ENCODE measurements at places on chromosomes 1 and 21.
A peak's percentile ranks its signal among the peaks of the same experiment; 100 is the strongest.

DNA sequence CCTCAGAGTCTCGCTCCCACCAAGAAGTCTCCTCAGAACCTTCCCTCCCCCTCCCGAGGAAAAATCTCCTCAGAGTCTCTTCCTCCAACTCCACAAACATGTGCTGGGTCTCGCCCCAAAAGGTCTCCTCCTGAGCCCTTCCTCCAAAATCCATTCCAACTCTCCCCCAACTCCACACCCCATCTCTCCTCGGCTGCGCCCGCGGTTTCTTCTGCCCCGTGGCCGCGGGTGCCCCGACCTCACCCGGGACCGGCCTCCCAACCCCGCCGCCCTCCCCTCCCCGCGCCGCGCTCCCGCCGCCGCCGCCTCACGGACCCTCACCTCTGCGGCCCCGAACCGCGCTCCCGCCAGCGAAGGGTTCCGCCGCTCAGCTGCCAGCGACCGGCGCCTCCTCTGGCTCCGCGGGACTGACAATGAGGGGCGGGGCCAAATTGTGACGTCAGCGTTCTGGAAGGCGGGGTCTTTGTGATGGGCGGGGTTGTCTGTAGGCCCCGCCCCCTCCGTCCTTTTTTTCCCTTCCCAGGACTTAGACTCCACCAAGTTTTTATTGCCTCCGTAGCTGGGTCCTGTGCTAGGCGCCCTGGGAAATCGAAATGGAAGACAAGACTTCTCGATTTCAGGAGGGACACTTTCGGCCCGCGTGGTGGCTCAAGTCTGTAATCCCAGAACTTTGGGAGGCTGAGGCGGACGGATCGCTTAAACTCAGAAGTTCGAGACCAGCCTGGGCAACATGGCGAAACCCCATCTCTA lies at the start of gene LUZP1:
TSS of gene LUZP1 (minus strand) at position 412 of the 750 bp plus-strand sequence.
- peak; percentile 96 for DNase-seq

- no peak for DNase-seq
Observed at GRCh38 chr1:156706657-156707416, 1.5 kb upstream of the CRABP2 start.

DNA sequence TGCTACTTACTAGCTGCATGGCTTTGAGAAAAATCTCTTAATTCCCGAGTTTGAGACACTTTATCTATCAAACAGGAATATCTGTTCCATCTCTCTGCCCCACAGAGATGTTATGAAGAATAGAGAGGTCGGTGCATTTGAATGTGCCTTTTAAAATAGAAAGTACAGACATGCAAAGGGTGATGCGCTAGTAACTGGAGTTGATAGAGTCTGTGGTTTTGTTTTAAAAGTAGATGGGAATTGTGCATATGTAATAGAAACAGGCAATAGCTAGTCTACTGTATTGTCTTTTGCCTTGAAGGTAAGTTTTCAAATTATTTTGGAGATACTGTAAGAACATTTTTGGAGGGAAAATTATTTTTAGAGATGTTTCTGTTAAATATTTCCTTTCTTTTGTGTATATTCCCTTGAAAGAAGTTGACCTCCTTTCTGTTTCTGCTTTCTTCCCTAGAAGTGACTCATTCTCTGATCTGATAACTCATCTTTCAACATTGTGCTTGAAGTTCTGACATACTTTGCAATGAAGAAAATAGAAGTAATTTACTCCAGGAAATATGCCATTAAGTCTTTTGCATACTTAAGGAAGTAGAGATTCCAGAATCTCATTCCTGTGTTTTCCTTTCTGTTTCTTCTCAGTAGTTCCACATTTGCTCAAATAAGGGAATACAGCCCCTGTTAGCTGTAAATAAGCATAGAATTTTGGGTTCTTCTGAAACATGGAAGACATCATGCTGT lies 151.6 kb downstream of the SDCCAG8 start:
- DNase-seq: no peak

- no peak for DNase-seq
Observed at GRCh38 chr1:9768983-9769382, 54.8 kb downstream of the CLSTN1 start.

GRCh38 chr1:53615101-53615500 lies 123.9 kb downstream of the GLIS1 start:
- peak; percentile 45 for DNase-seq

DNA sequence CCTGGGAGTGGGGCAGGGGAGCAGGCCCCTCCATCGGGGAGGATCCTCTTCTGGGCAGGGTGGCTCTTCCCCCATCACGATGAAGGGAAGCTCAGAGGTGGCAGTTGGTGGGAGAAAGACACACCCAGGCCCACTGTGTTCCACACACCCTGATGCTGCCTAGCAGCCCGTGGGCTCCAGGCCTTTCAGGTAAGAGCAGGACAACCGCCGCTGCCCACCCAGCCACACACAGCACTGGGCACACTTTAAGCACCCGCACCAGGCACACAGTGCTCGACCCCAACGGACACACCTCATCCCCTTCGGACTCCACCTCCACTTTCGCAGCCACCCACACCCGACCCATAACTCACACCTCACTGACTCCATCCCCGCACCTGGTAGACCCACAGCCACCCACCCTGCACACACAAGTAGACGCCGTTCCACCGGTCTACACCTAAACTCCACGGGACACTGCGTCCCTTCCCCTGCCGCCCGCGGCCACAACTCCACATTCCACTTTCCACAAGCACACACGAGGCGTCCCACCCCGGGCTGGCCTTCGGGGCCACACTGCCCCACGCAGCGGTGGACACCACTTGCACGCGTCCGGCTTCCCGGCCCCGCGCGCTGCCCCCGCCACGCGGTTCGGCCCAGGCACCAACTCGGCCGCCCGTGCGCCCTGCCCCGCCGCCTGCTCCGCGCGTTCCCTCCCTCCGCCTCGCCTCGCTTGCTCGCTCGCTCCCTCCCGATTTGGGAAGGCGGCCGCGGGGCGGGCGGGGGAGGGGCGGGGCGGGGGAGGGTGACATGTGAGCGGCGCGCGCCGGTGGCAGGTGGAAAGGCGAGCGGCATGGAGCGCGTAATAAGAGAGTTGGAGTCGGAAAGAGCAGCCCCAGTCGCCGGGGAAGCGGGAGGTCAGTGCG lies at the start of gene KCNQ4:
TSS of gene KCNQ4 (plus strand) at position 787 of the 905 bp plus-strand sequence. CDS start 307 bp downstream, outside the sequence.
- DNase-seq: peak; percentile 68

GRCh38 chr1:153919876-153920852 lies 2.6 kb downstream of the GATAD2B start:
- no peak for DNase-seq

DNA sequence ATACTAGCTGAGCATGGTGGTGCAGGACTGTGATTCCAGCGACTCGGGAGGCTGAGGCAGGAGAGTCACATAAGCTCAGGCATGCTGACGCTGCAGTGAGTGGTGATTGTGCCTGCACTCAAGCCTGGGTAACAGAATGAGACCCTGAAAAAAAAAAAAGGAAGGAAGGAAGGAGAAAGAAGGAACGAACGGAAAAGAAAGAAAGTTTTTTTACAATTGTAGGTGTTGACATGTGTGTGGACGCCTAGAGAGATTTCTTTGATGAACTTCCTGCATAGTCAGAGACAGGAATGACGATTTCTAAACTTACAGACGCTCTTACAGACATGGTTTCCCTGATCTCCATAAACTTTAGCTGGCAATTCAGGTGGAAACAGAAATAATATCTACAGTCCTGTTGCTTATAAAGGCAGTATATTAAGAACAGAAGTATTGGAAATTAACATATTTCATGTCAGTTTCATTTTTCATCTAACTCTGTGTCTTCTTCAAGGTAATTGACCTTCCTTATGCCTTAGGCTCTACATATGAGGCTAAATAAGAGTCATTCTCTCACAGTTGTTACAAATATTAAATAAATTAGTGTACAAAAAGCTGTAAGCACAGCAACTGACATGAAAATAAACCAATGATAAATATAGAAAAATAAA lies 4.1 kb downstream of the SAMSN1 start:
- peak; percentile 75 for DNase-seq

- peak; percentile 51 for DNase-seq
Observed at GRCh38 chr1:225449261-225449660, 21.4 kb upstream of the LBR start.

DNA sequence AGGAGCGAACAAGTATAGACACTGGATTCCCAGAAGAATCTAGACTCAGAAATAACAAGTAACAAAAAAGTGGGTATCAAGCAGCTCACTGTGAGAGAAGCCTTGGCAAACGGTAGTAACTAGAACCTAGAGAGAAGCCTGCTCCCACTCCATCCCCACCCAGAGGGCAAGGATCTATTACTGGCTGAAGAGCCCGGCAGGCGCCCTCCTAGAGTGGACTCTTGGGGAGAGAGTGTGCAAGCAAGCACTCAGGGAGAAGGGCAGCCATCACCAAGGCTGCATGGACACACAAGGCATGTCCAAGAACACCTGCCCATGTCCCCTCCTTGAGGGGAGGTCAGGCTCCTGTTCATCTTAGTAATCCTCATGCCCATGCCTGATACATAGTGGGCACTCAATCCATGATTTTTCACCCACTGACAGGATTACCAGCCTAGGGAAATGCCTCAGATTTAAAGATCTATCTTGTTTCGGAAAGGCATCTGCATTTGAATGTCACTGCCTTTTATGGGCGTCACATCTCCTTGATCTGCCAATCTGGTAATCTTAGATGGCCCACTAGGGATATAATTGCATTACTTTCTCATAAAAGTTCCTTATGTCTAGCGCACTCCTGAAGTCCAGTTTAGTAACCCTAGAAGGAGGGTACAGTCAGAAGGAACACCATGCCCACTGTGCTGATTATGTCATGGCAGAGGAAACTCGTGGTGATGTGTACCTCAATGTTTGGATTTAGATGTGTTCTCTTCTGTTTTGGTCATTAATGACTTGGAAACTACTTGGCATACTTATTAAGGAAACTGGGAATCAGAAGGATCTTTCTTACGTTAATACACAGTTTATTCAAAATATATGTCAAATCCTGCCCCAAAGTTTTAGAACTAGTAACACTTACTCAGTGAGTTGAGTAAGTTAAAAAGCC lies 14.4 kb downstream of the CNN3 start:
- no peak for DNase-seq

GRCh38 chr21:37783016-37783415 lies 133.2 kb downstream of the KCNJ6 start:
- DNase-seq: no peak

DNA sequence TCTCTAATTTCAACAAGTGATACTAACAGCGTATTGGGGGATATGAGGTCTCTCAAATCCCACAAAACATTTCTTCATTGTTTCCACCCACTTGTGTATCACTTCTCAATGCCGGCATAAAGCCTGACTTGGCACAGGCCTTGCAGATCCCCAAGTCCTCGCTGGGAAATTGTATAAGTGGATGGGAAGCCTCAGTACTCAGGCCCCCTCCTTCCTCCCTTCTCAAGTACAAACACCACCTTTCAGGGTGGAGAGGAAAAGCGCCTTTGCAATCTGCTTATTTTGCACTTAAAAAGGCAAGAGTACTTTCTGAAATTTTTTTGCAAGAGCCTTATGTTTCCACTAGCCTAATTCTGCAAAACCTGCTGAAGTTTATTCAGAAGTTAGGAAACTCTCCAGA lies 25.8 kb upstream of the KLHDC8A start:
- no peak for DNase-seq

DNA sequence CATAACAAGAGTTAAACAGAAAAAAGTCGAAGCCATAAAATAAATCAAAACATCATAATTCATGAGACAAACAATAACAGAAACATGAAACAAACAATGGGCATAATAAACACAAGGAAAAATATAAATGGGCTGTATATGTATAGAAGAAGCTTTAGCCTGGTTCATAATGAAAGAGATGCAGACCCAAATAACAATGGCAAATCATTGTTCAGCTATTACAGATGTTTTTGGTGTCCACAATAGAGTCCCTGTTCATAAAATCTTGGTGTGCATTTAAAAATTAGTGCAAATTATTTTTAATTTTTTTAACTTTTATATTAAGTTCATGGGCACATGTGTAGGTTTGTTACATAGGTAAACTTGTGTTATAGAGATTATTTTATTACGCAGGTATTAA lies 1185.9 kb upstream of the B3GALT2 start:
- no peak for DNase-seq

GRCh38 chr1:99784809-99785255 lies 18.4 kb upstream of the FRRS1 start:
- DNase-seq: no peak

DNA sequence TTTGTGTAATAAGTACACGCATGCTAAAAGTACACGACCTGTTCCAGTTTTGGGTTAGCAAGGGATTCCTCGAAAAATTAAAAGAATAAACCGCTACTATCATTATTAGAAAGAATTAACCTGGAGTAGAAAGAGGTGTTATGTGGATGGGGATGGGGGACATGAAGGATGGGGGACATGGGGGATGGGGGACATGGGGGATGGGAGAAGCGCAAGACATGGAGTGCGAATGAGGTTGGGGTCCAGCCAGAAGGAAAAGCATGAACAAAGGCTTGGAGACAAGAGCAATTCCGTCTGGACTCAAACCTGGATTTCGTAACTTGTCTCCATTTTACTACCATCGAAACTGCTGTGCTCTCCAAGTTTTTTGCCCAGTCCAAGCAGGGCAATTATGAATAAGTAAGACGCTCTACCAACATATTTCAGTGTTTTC lies 591 bp upstream of the KDM1A start:
- DNase-seq: no peak

DNA sequence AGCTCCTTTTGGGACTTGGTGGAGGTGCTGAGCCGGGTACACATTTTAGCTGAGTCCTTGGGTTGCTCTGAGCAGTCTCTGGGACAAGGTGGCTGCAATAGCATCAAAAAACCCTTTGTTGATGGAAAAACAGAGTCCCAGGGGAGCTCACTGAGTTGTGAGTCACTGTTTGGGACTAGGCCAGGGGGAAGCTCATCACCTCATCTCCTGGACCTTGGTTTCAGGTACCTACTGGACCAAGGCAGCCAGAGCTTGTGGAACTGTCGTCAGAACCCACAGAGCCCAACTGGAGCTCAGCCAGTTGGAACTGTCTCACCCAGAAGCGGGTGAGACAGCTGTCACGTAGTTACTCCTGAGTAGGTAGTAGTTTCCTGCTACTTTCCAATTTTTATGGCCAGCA lies 146.7 kb downstream of the HLX start:
- DNase-seq: no peak

DNA sequence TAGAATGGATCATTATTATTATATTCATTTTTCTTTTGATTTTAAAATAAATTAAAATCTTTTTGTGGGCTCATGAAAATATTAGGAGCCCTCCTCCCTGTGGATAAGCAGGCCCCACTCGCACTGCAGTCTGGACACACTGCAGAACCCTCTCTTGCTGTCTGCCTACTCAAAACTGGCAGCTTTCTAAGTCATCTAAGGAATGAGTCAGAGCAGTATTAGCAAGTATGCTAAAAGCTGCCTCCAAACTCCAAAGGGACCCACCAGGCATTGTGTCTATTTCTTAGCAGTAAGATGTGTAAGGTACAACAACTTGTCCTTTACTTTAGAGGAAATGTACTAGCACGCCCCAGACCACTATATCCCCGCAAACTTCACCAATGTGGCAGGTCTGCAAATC lies 108.8 kb downstream of the SYF2 start:
- no peak for DNase-seq

- DNase-seq: peak; percentile 92
Observed at GRCh38 chr1:9721606-9722377, 70.3 kb downstream of the PIK3CD start.

Data from activated effector memory CD4-positive, alpha-beta T cell treated with anti-CD3 and anti-CD28 coated beads, Interleukin-2, amount 50 U/mL, for 16 hours (primary cell).